ENCODE measurements at places on chromosomes 5 and 9. TPM values are rescaled to one million over a fixed set of nuclear protein-coding genes. Genes with fewer than 3 reads are reported as not detected.

PDZD2 gene
- 0.97 TPM for total RNA-seq

IL31RA gene
- 0.43 TPM for total RNA-seq

PDLIM7 gene
- total RNA-seq, result 283 TPM

SPAAR gene
- not detected for total RNA-seq

RMND5B gene
- total RNA-seq, result 22.0 TPM

RBM27 gene
- total RNA-seq, result 32.0 TPM

DRD1 gene
- under 0.01 TPM for total RNA-seq

KIF4B gene
- not detected for total RNA-seq

MAMDC2 gene
- total RNA-seq, result 22.9 TPM

C9orf153 gene
- not detected for total RNA-seq

WNK2 gene
- not detected for total RNA-seq

NXNL2 gene
- 7.7 TPM for total RNA-seq

MATR3 gene
- total RNA-seq, result 190 TPM

MINAR2 gene
- under 0.01 TPM for total RNA-seq

FCN1 gene
- total RNA-seq, result not detected

CCL21 gene
- not detected for total RNA-seq

GFI1B gene
- total RNA-seq, result 0.32 TPM

FAM200C gene
- 4.7 TPM for total RNA-seq

SLC45A2 gene
- total RNA-seq, result not detected

All from fibroblast of villous mesenchyme (primary cell).